Lower lobe of right lung (tissue), 2 donors: ENCODE measurements at places on chromosomes 5 and 9. TPM values are rescaled to one million over a fixed set of nuclear protein-coding genes. Genes with fewer than 3 reads are reported as not detected.
A peak's percentile ranks its signal among the peaks of the same experiment; 100 is the strongest.

Gene EXOSC2
- total RNA-seq: 18.4 TPM

Gene INSYN2B
- not detected for total RNA-seq

Gene PHYHD1
- 39.8 TPM for total RNA-seq

GRCh38 chr5:36334315-36334714 is 32.6 kb upstream of the RANBP3L start:
- no peak overlapping the region for H3K27ac ChIP-seq
- no peak for DNase-seq
- H3K36me3 ChIP-seq: no peaks in the 10 kb centered on the region
- no peaks in the 10 kb centered on the region for H3K4me1 ChIP-seq

DNA sequence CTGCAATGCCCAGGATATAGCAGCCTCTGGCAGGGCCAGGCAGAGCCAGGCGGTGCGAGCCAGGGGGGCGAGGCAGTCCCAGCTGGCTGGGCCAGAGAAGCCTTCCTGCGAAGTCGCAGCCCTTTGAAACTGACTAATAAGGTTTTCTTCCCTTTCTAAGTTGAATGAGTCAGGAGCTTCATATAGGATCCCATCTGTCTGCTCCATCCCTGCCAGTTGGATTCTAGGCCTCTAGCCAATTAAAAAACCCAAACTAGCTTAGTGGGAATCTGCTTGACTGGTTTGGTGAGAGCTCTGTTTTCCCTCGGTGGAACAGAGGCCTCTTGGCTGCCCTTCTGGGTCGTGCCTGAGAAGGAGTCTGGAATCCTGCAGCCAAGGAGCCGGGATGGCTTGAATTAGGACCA is 70.1 kb upstream of the RAPGEF1 start:
- H3K27me3 ChIP-seq: peaks cover 55% of the 10 kb centered on the region
- no peak overlapping the region for H3K27ac ChIP-seq
- no peak for DNase-seq
- no peaks in the 10 kb centered on the region for H3K36me3 ChIP-seq
- no peak overlapping the region for H3K4me3 ChIP-seq

Gene FGF10
- total RNA-seq: 7.6 TPM

- peaks cover 6% of the 10 kb centered on the region for H3K4me1 ChIP-seq
- peak; percentile 43 for DNase-seq
- no peak overlapping the region for H3K4me3 ChIP-seq
- no peak overlapping the region for H3K27ac ChIP-seq
- H3K27me3 ChIP-seq: no peaks in the 10 kb centered on the region
These were observed 50.3 kb downstream of the RFX3 start for GRCh38 chr9:3475300-3476020.

- H3K27me3 ChIP-seq: no peaks in the 10 kb centered on the region
- H3K36me3 ChIP-seq: no peaks in the 10 kb centered on the region
- H3K27ac ChIP-seq: no peak overlapping the region
- H3K4me3 ChIP-seq: no peak overlapping the region
- no peaks in the 10 kb centered on the region for H3K4me1 ChIP-seq
These were observed 88.4 kb upstream of the CCDC152 start for GRCh38 chr5:42668254-42668653.

Gene ECSCR
- 48.8 TPM for total RNA-seq

- no peak overlapping the region for H3K27ac ChIP-seq
- no peaks in the 10 kb centered on the region for H3K27me3 ChIP-seq
- H3K4me1 ChIP-seq: peaks cover 18% of the 10 kb centered on the region
These were observed 236.3 kb upstream of the RFX3 start for GRCh38 chr9:3762076-3762475.

DNA sequence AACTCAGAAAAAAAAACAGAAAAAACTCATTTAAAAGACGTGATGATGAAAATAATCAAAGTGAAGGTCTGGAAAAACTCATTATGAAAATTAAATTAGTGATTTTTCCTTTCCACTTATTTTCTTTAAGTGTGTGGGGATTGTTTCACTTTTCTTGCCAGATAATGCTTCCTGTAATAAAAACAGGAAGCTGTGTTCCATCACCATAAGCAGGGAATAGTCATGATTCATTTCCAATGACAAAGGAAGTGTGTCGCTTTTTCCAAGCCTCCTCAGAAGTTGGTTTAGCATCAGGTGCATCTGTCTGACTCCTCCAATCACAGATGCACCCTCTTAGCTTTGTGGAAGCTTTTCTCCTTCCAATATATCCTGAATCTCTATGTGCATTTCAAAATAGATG is 2068.7 kb downstream of the MAT2B start:
- no peak overlapping the region for H3K27ac ChIP-seq
- no peak for DNase-seq
